K562 (cell line): ENCODE measurements at places on chromosomes 3 and 15. TPM values are rescaled to one million over a fixed set of nuclear protein-coding genes. Genes with fewer than 3 reads are reported as not detected.

GRCh38 chr15:25930931-25931330 is 67.8 kb upstream of the ATP10A start:
- no peaks in the 10 kb centered on the region for H3K4me1 ChIP-seq
- no peak overlapping the region for H3K4me3 ChIP-seq
- no peak overlapping the region for H3K27ac ChIP-seq
- no peak for DNase-seq
- H3K36me3 ChIP-seq = no peaks in the 10 kb centered on the region
- H3K27me3 ChIP-seq = peaks cover 10% of the 10 kb centered on the region

- no peak overlapping the region for H3K4me3 ChIP-seq
- H3K4me1 ChIP-seq = no peaks in the 10 kb centered on the region
- DNase-seq = no peak
- no peak overlapping the region for H3K27ac ChIP-seq
- no peaks in the 10 kb centered on the region for H3K36me3 ChIP-seq
Measured at GRCh38 chr15:94177112-94177511, 54.2 kb upstream of the MCTP2 start.

GRCh38 chr15:34154725-34155204 is 52.9 kb downstream of the PGBD4 start:
- H3K4me3 ChIP-seq = no peak overlapping the region
- H3K4me1 ChIP-seq = no peaks in the 10 kb centered on the region
- peaks cover 22% of the 10 kb centered on the region for H3K36me3 ChIP-seq
- H3K27me3 ChIP-seq = no peaks in the 10 kb centered on the region
- no peak for DNase-seq
- peak overlapping the region; percentile 8; the same call in 1 of the 3 replicates for H3K27ac ChIP-seq

GRCh38 chr15:68819495-68820294 is 1.0 kb downstream of the ANP32A start:
- no peak for DNase-seq
- no peaks in the 10 kb centered on the region for H3K27me3 ChIP-seq
- peak overlapping the region; percentile 99 for H3K27ac ChIP-seq
- H3K36me3 ChIP-seq = peaks cover 17% of the 10 kb centered on the region; the same call in 2 of the 3 replicates
- H3K4me1 ChIP-seq = peaks cover 26% of the 10 kb centered on the region
- H3K4me3 ChIP-seq = peak overlapping the region; percentile 63

Gene TRH
- total RNA-seq = not detected in 2 replicates
